ENCODE measurements at places on chromosomes 11 and 22.

- no peak for DNase-seq
Observed at GRCh38 chr11:76658231-76658630, 12.3 kb downstream of the LRRC32 start.

- DNase-seq = no peak
Observed at GRCh38 chr11:117914398-117914761, 14.8 kb downstream of the TMPRSS13 start.

DNA sequence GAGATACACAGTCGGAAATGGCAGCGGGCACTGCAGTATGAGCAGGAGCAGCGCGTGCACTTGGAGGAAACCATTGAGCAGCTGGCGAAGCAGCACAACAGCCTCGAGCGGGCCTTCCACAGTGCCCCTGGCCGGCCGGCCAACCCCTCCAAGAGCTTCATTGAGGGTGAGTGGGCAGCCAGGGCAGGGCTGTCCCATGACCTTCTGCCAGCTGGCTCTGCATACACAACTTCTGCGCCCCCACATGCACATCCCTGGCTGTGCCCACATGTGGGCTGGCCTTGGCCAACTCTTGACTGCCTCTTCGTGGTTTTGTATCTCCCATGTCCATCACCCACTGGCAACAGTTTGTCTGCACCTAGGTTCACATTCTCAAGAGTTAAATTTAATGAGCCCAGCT is 81.1 kb downstream of the MORC2 start:
- DNase-seq = no peak

GRCh38 chr11:43376594-43376993 is 17.9 kb downstream of the TTC17 start:
- peak; percentile 16 for DNase-seq

GRCh38 chr11:6862961-6863360 is at the start of gene OR10A2:
TSS of gene OR10A2 (plus strand) at chr11:6863057. CDS start at chr11:6869755, 6,698 bp downstream.
- DNase-seq = no peak

DNA sequence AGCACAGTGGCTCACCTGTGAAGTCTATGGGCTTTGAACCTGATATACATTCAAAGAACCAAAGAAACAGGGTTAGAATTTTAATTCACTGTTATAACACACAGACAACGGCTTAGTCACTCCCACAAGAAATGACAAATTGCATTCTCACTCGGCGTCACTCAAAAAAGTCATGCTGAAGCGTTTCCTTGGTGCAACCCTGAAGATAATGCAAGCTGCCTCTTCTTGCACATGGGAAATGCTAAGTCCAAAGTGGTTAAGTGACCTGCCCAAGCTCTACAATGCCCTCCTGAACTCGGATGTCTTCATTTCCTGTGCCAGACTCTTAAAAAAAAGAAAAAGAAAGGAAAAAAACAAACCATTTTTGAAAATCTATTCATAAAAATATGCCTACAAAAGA is 10.0 kb downstream of the LGR4 start:
- DNase-seq = no peak

DNA sequence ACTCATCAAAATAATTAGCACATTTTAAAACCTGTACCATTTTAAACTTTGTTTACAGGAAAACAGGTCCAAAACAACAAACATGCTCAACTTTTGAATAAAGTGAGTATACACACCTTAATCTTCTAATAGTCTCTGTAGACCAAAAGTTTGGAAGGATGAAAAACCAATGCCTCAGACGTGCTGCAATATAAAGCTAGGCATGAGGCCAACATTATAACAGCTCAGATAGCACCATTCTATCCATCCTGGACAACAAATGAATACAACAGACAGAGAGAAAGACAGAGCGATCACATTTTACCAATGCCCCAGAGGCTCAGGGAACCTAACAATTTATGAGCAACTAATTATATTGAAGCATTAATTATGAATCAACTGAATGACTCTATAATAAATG is 77.0 kb downstream of the PAK1 start:
- no peak for DNase-seq

GRCh38 chr22:39254789-39255298 is 10.1 kb upstream of the PDGFB start:
- DNase-seq = peak; percentile 74

GRCh38 chr11:117621226-117621625 is 175.8 kb downstream of the DSCAML1 start:
- no peak for DNase-seq

GRCh38 chr11:118200901-118201680 is 23.7 kb downstream of the JAML start:
- DNase-seq = no peak

DNA sequence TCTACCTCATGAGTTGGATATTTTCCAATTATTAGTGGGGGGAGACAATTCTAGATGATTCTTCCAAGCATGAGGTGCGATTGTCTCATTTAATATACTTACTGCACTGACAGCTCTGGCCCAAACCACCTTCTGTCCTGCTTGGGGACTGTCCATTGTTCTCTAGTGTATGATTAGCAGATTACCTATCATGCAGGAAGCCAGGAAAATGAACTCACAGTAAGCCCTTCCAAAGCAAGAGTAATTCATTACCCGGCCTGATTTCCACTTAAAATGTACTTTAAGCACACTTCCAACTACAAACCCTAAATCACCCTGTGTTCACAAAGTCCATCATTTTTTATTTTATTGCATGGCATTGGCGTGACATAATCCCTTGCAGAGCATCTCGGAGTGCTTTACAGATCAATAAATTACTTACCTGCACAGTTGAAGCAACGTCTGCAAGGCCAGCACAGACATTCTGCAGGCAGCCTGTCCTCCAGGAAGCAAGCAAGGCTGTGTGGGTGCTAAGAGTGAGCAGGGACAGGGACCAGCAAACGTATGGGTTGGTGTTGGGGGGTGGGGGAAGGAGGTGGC is 838.2 kb downstream of the NTM start:
- DNase-seq = no peak

GRCh38 chr22:48444320-48445112 is 1383.2 kb downstream of the BRD1 start:
- no peak for DNase-seq
